ENCODE measurements at places on chromosomes 5 and 9. TPM values are rescaled to one million over a fixed set of nuclear protein-coding genes. Genes with fewer than 3 reads are reported as not detected.

CYLC2 gene
- not detected for total RNA-seq

SPATA31A1 gene
- total RNA-seq = not detected

GRCh38 chr5:32687499-32687831 is 23.7 kb upstream of the NPR3 start:
- no peaks in the 10 kb centered on the region for H3K36me3 ChIP-seq
- H3K27ac ChIP-seq = peak overlapping the region; percentile 57
- H3K4me3 ChIP-seq = no peak overlapping the region
- H3K4me1 ChIP-seq = peaks cover 20% of the 10 kb centered on the region

GRCh38 chr5:176497852-176498251 is 39.4 kb downstream of the RNF44 start:
- H3K4me1 ChIP-seq = no peaks in the 10 kb centered on the region
- peaks cover 100% of the 10 kb centered on the region for H3K36me3 ChIP-seq
- no peak overlapping the region for H3K4me3 ChIP-seq
- H3K27me3 ChIP-seq = no peaks in the 10 kb centered on the region
- no peak for DNase-seq

GRCh38 chr9:19230355-19231125 is at the start of gene DENND4C:
Gene DENND4C, plus strand, starts transcription at chr9:19230693. Its CDS starts 45,482 bp downstream, at chr9:19276175.
- peaks cover 53% of the 10 kb centered on the region for H3K4me1 ChIP-seq
- H3K27ac ChIP-seq = peak within 1 kb of the TSS; percentile 97
- H3K27me3 ChIP-seq = no peaks in the 10 kb centered on the region
- peak within 1 kb of the TSS; percentile 96 for H3K4me3 ChIP-seq

DNA sequence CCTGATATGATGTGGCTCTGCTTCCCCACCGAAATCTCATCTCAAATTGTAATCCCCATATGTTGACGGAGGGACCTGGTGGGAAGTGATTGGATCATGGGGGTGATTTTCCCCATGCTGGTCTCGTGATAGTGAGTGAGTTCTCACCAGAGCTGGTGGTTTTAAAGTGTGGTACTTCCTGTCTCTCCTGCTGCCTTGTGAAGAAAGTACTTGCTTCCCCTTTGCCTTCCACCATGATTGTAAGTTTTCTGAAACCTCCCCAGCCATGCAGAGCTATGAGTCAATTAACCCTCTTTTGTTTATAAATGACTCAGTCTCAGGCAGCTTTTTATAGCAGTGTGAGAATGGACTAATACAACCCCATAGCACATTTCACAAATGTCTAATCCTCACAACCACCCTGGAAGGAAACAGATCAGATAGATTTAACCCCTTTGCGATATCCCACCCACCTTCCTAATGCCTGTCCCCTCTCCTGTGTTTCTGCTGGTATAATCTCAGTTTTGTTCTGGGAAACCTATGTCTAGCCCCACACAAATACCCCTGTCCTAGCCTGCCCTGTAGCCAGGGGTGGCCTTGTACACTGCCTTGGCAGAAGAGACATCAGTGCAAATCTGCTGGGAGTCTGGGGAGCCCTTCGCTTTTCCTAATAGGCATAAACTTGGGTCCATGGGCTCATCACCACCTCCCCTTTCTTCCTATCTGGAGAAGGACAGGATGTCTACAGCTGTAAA is 157.0 kb upstream of the RAI14 start:
- DNase-seq = no peak
- no peak overlapping the region for H3K4me3 ChIP-seq
- peaks cover 7% of the 10 kb centered on the region for H3K27me3 ChIP-seq
- no peak overlapping the region for H3K27ac ChIP-seq

GRCh38 chr5:36681711-36682110 is 75.3 kb downstream of the SLC1A3 start:
- H3K4me1 ChIP-seq = peaks cover 26% of the 10 kb centered on the region
- no peak for DNase-seq
- peaks cover 17% of the 10 kb centered on the region for H3K36me3 ChIP-seq
- no peaks in the 10 kb centered on the region for H3K27me3 ChIP-seq
- H3K27ac ChIP-seq = peak overlapping the region; percentile 66
- no peak overlapping the region for H3K4me3 ChIP-seq

SOX30 gene
- total RNA-seq = 0.08 TPM

PCDHGA12 gene
- total RNA-seq = 4.8 TPM

DNA sequence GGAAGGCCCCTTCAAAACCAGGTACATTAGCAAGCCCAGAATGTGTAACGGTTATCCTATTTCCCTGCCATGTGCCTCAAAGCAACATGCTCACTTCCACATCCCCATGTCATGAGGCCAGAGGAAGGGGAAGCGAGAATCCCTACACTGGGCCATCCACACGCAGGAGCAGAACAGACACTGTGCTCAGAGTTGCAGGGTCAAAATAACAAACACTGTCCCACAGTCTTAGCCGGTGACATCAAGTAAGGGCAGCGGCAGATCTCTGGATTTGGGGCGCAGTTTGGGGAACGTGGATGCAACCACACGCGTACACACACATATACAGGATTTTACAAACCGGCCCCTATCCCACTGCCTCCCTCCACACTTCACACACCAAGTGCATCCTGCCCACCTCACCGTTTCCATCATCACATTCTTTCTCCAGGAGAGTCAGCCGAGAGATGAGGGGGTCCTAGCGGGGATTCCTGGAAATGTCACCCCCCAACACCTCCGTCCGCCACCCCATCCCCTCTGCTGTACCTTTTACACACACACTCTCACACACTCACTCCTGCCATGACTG is 776 bp downstream of the APBA1 start:
- no peaks in the 10 kb centered on the region for H3K27me3 ChIP-seq
- no peak for DNase-seq
- peak overlapping the region; percentile 94 for H3K27ac ChIP-seq
- H3K4me3 ChIP-seq = peak overlapping the region; percentile 96

DNA sequence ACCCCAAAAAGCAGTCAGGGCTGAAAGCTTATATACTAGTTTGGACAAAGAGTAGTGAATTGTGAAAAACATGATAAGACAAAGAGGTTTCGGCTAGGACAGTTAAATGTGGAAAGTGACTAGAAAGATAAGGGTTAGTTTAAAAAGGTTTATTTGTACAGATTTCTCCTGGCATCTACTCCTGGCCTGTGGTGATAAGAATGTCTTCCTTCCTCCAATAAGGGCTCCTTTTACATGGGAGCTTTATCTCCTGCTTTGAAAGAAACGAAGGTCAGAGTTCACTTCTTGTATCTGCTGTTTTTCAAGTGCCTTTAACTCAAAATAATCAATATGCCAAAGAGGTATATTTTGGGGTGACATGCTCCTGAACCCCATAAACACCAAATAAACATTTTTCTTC is 776.1 kb upstream of the COX7C start:
- H3K4me3 ChIP-seq = no peak overlapping the region
- H3K27ac ChIP-seq = no peak overlapping the region
- no peak for DNase-seq
- no peaks in the 10 kb centered on the region for H3K36me3 ChIP-seq

MZB1 gene
- total RNA-seq = 0.58 TPM

- no peaks in the 10 kb centered on the region for H3K27me3 ChIP-seq
- H3K27ac ChIP-seq = peak overlapping the region; percentile 87
- H3K4me1 ChIP-seq = peaks cover 44% of the 10 kb centered on the region
- H3K36me3 ChIP-seq = no peaks in the 10 kb centered on the region
- DNase-seq = no peak
These were observed 25.2 kb downstream of the CYFIP2 start for GRCh38 chr5:157290981-157291711.

SH3GL2 gene
- total RNA-seq = 7.3 TPM

DNA sequence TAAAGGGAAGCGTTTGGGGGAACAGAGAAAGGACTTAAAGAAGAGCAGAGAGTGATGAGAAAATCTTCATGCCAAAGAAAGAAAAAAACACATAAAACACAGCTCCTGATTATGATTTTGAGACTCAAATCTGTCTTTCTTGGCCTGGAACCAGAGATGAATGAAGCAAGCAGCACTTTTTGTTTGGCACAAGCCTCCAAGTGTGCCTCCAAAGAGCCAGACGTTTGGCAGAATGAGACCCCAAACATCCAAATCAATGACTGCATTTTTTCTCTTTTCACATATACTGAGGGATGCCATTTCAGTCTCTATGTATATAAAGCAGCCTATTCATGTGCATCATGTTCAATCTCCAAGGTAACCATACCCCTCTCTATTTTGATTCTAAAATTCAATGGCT is 424.2 kb downstream of the TUSC1 start:
- H3K4me3 ChIP-seq = no peak overlapping the region
- H3K27me3 ChIP-seq = no peaks in the 10 kb centered on the region
- no peak for DNase-seq

DNA sequence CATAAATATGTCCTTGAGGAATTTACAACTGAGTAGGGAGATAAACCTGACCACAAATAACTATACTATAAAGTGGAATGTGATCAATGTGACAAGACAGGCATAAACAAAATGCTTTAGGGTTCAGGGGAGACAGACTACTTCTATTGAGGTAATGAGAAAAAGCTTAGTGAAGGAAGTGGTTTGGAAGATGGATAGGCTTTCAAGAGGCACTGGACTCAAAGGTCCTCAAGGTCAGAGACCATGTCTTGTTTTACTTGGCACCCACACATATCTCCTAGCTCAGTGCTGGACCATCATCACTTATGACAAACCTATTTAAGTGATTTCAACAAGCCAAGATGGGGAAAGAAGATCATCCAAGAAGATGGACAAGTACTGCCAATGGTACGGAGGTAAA is 257.8 kb downstream of the BNC2 start:
- no peaks in the 10 kb centered on the region for H3K4me1 ChIP-seq
- H3K27ac ChIP-seq = no peak overlapping the region
- peaks cover 10% of the 10 kb centered on the region for H3K27me3 ChIP-seq
- no peak for DNase-seq

DNA sequence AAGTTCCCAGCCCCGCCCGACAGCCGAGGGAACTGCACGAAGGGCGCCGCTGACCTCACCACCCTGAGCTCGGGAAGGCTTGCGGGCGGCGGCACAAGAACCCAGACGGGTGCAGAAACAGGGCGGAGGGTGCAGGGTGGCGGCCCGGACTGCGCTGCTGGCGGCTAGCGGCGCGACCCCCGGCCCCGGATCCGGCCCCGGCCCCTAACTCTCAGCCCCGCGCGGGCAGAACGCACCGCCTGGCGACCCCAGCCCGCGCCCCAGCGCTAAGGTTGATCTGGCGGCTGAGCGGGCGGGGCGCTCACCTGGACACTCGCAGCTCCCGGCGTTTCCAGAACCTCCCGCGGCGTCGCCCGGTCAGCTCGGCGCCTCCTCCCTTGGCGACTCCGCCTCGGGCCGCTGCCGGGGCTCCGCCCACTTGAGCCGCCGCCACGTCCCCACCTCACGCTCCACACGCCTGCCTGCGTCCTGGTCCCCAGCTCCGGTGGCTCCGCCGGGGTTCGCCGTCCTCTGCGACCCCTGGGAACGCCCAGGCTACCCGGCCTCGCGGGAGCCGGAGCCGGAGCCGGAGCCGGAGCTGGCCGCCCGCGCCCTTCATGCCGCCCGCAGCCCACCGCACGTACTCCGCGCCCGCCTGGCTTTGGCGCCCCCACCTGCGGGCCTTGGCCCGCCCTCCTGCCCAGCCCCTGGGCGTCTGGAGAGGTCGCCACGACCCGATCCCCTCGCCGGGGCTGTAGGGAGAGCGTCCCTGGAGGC is at the start of gene P4HA2:
TSS of gene P4HA2 (minus strand) at position 369 of the 756 bp plus-strand sequence. CDS start 9,227 bp downstream, outside the sequence.
- H3K27ac ChIP-seq = peak within 1 kb of the TSS; percentile 97
- no peaks in the 10 kb centered on the region for H3K36me3 ChIP-seq
- H3K27me3 ChIP-seq = no peaks in the 10 kb centered on the region
- H3K4me1 ChIP-seq = peaks cover 58% of the 10 kb centered on the region

Measured in left ventricle myocardium inferior (tissue), 1 donor.